Liver (tissue), 10 donors: ENCODE measurements at places on chromosomes 5 and 9.

DNA sequence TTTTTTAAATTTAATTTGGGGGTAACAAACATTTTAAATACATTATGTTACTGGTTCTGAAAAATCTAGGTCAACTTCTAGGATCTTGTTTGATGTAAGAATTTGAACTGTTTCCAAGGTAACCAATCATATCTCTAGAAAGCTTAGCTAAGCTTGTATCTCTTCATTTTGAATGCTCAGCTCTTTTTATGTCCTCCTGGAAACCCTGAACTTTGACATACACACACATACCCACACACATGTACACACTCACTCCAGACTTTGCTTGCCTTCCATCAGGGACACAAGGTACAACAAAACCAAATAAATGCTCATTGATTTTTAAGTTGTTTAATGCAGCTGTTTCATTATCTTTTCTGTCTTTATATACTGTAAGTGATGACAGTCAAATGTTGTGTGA lies 178.5 kb downstream of the RAB3C start:
- DNase-seq = no peak

DNA sequence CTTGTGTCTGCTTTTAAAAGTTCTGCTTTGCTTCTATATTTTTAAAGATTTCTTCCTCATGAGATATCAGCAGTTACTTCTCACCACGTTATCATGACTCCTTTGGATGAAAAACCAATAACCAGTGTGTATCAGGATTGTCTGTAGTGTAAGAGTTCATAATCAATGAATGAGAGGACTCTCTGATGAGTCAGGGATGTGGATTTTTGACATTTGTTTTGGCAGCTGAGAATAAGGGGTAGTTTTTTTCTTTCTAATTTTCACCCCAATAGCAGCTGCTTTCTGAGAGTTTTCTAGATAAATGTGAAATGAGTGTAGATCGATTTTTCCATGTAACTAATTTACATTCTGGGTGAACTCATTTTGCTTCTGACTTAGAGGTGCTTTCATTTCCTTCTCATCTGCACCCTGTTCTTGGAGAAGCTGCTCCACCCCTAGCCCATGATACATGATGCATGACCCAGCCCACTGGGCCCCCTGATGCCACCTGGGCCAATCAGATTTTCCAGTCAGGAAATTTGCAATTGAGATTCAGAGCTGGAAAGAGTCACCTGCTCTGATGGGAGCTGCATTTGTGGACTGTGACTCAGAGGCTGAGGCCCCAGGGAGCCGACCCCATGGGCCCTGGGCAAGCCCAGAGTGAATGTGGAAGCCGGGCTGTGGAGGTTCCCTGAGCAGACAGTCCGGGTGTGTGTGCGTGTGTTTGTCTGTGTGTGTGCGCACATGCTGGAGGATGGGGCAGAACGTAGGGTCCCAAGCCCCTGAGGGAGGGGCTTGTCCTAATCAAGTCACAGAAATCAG lies 159.3 kb downstream of the RGS3 start:
- no peak for DNase-seq

- no peak for DNase-seq
Measured at GRCh38 chr5:127683008-127683407, 20.2 kb upstream of the CCDC192 start.

GRCh38 chr9:19231126-19231903 lies 822 bp downstream of the DENND4C start:
- DNase-seq = peak; percentile 47

- DNase-seq = no peak
Measured at GRCh38 chr5:122435234-122435633, 123.2 kb downstream of the SNCAIP start.

DNA sequence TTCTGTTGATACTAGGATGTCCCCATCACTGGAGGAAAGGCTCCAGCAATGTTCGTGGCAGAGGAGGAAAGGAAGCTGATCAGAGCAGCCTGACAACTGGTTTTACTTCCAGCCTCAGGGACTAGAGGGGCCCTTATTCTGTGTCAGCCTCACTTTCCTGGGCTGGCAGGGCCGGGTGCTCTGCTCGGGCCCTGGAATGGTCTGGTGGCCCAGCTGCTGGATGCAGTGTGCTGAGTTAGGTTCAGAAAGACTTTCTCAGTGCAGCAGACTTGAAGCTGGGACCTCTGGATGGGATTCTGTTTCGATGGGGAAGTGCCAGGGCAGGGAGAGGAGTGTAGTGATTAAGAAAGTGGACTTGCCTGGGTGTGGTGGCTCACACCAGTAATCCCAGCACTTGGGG lies 81.0 kb downstream of the MACROH2A1 start:
- no peak for DNase-seq

DNA sequence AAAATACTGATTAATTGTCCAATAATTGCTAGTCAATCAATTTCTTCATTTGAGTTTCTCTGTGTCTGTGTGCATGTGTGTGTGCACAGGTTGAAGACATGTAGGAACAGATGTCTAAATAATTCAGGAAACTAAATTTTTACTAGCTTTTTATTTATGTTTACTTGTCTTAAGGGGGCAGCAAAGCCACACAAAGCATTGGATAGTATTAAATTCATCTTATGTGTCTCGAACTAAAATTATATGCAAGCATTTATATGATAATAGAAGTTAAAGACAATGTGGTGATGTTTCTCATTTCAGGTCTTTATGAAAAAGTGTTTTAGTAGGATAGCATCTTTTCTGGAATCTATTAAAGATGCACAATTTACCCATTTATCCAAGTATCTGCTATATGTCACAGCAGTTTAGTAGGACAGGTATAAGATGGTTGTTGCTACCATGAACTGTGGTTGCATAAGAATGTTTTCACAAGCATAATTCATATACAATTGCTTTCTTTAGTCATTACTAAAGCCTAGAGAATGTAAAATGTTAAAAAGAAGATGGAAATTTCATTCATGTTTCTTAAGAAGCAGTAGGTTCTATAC lies 784.6 kb upstream of the NUDT12 start:
- no peak for DNase-seq

DNA sequence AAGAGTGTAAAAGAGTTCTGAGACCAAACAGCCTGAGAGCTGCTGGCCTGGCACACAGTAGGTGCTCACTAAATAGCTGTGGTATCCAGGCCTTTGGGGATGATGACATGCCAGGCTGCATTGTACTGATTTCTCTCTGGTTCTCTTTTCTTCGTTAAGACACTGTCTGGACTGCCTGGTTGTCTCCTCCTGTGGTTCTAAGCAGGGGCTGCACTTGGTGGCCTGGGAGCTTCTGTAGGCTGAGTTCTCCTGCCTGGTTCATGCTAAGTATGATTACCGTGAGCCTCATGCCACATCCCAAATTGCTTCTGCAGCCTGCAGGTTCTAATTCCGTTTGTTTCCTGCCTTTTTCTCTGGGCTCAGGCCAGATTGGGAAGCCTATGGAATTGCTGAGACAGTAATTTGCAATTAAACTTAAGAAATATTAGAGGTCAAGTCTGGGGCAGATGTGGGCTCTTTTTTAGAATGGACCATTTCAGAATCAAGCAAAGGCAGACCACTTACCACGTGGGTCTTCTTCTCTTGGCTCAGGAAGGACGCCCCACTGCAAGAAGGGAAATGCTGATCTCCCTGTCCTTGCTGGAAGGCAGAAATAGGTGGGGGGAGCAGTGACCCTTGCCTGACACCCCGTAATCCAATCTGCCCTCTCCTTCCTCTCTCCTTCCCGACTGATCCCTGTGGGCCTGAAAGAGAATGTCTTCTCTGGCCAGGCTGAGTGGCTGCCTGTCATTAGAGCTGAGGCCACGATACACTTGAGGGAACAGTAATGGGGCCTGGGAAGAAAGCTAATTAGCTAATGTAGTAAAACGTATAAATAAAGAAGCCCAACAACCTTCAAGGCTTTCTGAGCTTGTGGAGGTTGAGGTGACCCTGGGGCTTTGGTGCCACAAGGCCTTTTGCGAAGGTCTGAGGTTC lies 21.9 kb upstream of the BOD1 start:
- DNase-seq = no peak

DNA sequence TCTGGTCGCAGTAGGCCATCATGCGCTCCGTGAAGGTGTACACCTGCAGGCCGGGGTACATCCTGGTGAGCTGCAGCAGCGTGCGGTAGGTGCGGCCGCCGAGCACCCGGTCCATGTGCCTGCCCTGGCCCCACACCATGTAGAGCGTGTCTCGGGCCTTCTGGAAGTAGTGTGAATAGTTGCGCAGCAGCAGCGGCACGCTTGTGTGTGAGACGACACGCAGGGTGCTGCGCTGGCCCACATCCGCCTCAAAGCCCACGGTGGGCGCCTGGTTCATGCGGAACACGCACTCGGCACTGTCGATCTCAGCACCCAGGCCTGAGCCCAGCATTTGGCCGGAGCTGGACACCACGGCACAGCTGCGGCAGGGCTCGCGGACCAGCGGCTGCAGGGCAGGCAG lies 4.5 kb downstream of the ST6GALNAC4 start:
- no peak for DNase-seq

DNA sequence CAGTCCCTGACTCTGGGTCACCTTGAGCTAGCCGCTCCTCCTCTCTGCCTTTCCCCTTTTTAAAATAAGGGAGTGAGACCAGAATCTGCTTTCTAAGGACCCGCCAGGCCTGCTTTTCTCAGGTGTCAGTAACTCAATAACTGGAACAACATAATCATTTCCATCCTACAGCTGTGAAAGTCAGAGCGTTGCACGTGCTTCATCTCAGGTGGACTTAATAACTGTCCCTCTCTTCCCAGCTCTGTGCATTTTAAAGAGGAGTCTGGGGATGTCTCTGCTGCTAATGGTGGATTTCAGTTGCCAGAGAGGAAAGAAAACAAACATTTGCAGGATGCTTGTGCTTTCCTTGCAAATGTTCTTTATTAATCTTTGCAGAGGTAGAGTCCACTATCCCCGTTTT lies 93.7 kb downstream of the PCDH1 start:
- DNase-seq = no peak

DNA sequence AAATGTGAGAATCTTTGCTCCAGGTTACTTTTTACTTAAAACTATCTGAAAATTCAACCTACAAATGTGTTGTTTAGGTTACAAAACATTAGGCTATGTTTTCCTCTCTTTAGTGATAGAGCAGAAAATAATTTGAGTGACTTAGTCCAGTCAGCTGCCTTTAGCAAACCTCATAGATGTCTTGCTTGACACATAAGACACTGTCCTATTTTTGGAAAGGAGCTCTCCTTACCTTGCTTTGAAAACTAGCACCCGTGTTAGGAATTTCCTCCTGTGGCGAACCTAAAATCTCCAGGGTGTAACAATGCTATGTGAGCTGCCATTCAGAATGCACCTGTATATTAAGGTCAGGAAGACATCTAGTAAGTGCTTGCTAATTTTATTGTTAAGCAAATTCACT lies 221.2 kb upstream of the CD180 start:
- no peak for DNase-seq

DNA sequence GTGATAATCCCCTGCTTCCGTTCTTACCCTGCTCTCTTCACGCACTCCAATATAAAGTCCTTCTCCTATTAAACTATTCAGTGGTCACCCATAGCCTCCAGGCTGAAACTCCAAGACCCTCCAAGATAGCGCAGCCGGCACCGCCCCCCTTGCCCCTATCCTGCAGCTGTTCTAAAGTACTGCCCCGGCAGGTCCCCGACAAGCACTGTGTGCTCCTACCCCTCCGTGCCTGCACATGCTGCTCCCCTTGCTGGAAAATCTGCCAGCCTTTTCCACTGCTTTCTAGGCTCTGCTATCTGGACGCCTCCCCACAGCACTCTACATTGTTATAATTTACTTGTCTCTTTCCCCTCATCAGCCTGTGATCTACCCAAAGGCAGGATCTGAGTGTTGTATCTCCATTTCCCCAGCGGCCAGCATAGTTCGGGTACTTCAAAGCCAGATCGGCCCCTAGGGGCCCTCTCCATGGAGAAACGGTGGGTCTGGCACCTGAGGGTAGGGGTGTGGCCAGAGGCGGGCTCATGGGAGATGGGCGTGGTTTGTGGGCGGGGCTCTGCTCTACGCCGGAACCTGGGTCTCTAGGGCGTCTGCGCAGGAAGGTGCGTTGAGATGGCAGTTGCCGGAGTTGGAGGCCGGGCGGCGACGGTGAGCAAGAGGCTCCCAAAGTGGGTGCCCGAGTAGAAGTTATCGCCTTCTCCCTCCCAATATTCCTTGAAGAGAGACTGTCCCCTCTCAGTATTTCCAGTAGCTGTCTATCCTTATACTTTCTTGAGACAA lies 83.5 kb upstream of the RUSC2 start:
- peak; percentile 72 for DNase-seq

DNA sequence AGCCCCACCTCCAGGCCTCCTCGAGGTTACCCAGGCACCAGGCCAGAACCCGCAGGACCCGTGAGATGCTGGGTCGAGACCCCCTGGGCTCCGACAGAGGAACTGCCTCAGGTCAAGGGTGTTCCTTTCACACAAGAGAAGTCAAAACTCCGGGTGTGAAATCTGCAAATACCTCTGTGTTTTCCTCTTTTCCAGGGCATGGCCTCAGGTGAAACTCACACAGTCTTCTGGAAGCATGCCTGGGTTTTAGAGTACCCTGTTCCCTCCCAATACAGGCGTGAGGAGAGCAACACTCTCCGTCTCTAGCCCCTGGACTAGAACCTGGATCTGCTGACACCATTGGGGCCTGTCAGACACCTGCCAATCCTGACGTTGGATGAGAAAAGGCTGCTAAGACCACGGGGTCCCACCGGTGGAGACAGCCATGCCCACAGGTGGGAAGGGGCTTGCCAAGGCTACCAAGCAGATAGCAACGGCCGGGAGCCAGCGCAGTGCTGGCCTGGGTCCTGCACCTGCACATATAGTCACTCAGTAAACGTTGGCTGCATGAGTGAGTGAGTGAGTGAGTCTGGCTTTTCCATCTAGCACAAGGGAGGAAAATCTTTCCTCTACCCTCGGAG lies 182.0 kb upstream of the PPP1R26 start:
- no peak for DNase-seq

DNA sequence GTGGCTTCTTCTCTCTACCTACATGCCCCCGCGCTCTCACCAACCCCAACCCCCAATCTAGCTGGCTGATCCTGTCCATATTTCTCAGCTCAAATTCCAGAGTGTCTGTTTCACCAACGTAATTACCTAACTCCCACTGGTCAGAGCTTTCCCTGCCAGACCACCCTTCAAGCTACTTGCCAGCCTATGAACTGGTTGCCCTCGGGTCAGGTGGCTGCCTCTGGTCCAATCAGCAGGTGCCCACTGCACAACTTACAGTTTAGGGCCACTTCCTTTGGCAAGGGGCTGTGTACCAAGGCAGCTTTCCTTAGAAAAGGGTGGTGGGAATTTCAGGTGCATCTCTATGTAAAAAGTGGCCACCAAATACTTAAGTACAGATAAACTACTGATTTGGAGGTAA lies 92.2 kb upstream of the SLC30A5 start:
- no peak for DNase-seq

DNA sequence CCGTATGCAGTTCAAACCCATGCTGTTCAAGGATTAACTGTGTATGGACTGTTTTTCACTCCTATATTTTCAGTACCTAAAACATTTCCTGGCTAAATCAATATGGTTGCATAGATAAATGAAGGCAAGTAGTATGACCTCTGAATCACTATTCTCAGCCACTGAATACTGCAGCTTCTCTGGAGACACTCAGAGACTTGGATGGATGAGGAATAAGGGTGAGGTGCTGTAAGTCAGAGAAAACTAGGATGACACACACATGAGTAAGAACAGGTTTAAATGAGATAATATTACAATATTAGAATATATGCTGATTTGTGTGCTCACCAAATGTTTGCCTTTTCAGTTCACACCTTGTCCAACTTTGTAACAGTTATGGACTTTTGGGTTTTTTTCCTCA lies 26.0 kb upstream of the ANXA1 start:
- no peak for DNase-seq

GRCh38 chr5:10747678-10748622 lies 13.1 kb downstream of the DAP start:
- DNase-seq = no peak
